ENCODE measurements at places on chromosomes 2 and 18.

- DNase-seq: no peak
Measured at GRCh38 chr2:96320326-96320725, 4.8 kb upstream of the ITPRIPL1 start.

- DNase-seq: no peak
Measured at GRCh38 chr18:8050616-8051329, 483.7 kb downstream of the PTPRM start.

GRCh38 chr18:32441533-32441932 lies 29.1 kb downstream of the GAREM1 start:
- DNase-seq: no peak

GRCh38 chr2:233088972-233089345 lies 28.8 kb downstream of the INPP5D start:
- DNase-seq: no peak

DNA sequence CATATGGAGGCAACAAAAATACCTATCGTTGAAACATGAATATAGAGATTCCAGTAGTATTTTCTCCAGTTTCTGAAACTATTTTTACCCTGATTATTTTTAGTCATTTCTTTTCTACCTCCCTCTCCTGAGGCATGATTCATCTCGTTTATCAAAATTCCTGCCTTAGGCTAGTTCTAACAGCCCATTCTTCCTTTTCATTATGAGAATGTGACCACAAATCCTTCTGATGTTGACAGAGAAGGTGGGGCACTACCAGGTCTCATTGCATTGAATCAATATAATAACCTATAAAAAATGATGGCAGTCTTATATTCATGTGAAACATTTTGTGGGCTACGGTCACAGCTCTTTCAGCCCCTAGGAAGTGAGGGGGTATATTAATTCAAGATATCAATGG lies 406.5 kb upstream of the UBE2E3 start:
- DNase-seq: no peak

GRCh38 chr18:31555971-31556747 lies 35.5 kb upstream of the TTR start:
- DNase-seq: peak; percentile 4

DNA sequence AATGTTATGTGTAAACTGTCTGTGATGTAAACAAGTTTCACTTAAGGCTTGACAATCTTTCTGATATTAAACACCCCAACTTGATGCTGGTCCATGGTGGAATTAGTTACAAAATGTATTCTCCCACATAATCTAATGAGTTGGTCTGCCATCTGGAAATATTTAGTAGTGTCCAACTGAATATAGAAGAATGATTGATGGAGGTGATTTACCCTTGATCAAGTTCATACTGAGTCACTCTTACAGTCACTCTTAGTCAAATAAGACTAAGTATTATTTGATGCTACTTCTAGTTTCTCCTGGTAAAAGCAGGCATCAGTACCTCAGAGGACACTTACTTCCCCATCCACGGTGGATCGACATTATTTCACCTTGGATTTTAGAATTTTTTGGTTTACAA lies 198.1 kb downstream of the SATB2 start:
- DNase-seq: no peak

GRCh38 chr2:234849678-234850077 lies 102.1 kb upstream of the SH3BP4 start:
- DNase-seq: no peak

DNA sequence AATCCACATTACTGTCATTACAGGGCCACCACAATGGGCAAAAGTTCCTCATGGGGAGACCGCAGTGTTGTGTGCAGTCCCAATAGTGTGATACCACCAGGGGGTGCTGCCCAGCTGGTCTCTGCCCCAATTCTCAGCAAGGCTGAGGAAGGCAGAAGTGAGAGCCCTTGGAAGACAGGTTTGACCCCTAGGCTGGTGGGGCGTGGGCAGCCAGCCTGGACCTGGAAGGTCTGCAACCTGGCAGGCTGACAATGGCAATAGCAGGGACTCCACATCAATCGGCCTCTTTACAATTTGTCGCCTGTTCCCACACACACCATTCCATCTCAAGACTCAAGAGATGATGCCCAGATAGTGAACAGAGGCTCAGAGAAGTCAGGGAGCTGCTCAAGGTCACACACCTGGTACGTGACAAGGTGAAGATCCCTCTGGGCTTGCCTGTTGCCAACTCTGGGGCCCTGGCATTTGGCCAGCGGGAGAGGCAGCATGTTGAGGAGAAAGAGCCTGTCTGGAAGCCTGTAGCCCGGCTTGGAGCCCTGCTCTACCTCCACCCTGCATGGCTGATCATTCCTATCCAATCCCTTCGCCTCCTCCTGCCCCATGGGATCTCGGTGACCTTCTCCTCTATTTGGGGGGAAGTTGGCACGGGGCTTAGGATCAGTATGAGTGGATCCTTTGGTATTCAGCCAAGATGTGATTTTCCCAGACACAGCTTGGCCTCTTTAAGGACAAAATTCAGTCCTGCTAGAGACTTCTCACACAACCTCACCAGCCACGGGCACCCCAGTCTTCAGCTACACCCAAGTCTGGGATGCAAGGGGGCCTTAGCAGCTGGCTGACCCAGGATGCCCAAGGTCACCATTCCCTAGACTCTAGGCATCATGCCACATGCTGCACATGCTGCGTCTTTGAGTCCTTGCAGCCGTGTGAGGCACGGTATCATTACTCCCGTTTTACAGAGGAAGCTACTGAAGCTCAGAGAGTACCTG lies 2.9 kb upstream of the ATOH8 start:
- peak; percentile 71 for DNase-seq

DNA sequence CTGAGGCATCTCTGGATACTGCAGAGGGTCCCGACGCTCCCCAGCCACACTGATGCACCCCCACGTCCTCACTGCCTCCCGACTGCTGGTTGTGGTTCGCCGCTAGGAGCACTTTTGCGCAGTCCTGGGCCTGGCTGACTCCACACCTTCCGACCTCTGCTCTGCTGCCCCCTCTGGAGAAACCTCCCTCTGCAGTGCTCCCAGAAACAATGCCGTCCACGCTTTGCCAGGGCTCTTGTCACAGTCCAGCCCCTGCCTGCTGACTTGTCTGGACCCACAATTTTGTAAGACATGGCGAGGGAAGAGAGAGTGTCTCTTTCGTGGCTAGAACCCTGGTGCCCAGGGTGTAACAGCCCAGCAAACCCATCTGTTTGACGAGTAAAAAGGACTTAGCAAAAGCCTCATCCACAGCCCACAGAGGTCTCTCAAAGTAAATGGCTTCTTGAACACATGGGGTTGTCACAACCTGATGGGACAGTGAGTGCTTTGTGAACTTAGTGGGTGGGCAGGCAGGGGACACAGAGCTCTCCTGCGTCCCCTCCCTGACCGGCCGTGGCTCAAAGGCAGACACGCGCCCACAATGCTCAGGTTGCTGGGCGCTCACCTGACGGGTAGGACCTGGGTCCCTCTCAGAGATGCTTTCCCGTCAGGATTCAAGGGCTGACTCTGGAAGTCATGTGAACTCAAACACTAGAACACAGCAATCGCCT lies 4.0 kb downstream of the COPS9 start:
- no peak for DNase-seq

DNA sequence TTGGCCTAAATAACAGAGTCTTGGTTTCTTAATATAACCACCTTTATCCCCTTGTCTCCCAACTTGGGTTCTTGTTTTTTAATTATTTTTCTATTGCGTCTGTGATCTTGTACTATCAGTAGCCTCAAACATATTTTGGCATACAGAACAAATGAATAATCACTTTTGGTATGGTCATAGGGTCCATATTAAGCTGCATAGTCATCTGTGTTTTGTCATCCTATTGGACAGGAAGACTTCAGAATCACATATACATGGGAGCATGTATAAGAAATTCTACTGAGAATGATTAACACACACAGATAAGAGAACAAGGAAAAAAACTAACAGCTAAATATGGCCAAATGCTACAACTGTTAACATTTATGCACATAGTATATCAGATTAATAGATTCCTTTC lies 126.0 kb downstream of the MEP1B start:
- no peak for DNase-seq

DNA sequence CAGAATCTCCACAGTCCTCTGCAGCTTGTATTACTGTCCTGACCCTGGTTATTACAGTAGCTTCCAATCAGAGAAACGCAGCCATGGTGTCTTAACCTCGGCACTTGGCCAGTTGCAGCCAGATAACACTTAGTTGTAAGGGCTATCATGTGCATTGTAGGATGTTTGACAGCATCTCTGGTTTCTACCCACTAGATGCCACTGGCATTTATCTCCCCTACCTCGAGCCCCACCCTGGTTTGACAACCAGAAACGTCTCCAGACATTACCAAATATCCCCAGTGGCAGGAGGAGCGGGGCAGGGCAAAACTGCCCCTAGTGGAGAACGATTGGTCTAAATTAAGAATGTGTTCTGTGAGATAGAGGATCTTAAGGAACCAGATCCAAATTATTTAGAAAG lies 13.1 kb downstream of the DSG2 start:
- no peak for DNase-seq

DNA sequence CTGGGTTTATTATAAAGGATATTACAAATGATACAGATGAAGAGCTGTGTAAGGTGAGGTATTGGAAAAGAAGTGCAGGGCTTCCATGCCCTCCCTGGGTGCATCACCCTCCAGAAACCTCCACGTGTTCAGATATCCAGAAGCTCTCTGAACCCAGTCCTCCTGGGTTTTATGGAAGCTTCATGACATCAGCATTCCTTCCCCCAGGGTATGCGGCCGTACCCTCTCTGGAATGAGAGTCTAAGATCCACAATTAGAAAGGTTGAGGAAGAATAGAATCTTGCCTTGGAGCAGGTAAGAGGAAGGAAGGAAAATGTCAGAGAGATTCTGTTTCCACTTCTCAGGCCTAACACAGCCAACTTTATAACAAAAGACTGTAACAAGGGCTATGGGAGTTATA lies 208.2 kb upstream of the DCC start:
- no peak for DNase-seq

Data from nucleus accumbens (tissue), 56 donors.